ENCODE measurements at places on chromosomes 13 and 19.

DNA sequence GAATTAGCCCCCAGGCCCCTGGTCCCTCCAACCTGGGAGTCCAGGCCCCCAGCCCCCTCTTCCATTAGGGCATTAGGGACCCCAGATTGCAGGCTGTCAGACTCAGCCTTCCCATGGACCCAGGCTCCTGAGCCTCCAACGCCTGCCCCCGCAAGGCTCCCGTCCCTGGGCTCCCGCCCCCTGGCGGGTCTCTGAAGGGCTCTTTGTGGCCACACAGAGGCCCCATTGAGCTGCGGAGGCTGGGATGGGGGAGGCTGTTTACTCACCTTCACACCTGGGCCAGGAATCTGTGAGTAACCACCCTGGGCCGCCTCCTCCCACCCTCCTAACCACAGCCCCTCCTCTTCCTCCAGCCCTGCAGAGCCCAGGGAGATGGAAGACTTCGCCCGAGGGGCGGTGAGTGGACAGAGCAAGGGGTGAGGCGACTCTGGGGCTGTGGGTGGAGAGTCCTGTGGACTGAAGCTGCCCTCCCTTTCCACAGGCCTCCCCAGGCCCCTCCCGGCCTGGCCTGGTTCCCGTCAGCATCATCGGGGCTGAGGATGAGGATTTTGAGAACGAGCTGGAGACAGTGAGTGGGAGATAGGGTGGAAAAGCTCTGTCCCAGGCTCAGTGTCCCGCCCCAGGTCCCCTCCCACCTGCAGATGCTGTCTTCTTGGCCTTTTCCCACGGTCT, 4.9 kb downstream of the ARHGEF1 start:
- DNase-seq = peak; percentile 71

- DNase-seq = no peak
Observed at GRCh38 chr13:46382224-46382623, 4.8 kb downstream of the RUBCNL start.

GRCh38 chr13:21663197-21663596, 7.7 kb upstream of the FGF9 start:
- no peak for DNase-seq

DNA sequence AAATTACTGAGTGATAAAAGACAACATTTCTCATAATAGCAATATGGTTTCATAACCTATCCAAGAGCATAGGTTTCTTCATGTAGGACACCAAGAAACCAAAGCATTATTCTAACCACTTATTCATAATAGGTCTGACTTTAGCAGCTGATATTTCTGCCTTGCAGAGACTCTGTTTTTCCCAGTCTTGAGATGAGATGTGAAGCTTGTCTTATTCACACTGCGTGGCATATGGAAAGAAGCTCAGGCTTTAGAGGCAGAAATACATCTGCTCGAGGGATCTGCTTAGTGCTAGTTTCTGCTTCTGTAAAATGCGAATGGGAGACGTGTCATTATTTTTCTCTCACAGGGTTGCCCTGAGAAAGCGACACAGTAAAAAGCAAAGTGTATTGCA, 232.0 kb upstream of the SPRY2 start:
- DNase-seq = no peak

- no peak for DNase-seq
Observed at GRCh38 chr13:24670961-24671381, 9.2 kb upstream of the ATP12A start.

GRCh38 chr13:100811928-100812327, 137.3 kb upstream of the TMTC4 start:
- no peak for DNase-seq

DNA sequence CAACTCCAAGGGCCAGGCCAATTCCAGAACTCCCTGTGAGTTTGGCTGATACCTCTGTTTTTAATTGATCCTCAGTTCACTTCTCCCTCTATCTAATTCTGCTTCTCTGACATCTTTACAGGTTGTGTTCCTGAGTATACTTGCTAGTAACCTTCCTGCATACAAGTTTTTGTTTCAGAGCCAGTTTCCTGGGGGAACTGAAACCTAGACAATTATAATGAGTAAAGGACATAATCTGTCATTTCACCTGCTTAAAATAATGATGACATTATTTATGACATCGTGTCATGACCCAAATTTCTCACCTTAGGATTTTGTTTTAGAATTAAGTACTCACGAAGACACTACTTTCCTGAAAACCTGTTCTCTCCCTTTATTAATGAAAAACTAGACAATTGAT, 12.5 kb upstream of the MYCBP2 start:
- no peak for DNase-seq

DNA sequence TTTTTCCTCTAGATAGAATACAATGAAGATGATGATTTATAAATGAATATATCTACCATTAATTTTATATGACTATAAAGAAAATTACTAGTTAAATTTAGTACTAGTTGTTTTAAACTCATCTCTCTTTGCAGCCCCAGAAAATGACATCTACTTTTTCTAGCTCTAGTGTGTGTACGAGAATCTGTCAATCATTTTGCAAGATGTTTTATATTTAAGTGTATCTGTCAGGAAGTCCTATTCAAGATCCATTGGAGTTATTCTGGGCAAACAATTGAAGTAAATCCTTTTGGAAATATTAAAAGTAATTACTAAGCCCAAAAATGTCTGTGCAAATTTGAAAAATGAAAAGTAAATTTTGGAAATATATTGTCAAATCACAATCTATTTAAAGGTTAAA, 144.3 kb upstream of the PCDH9 start:
- DNase-seq = no peak

GRCh38 chr19:616062-616700, 17.2 kb downstream of the POLRMT start:
- no peak for DNase-seq

DNA sequence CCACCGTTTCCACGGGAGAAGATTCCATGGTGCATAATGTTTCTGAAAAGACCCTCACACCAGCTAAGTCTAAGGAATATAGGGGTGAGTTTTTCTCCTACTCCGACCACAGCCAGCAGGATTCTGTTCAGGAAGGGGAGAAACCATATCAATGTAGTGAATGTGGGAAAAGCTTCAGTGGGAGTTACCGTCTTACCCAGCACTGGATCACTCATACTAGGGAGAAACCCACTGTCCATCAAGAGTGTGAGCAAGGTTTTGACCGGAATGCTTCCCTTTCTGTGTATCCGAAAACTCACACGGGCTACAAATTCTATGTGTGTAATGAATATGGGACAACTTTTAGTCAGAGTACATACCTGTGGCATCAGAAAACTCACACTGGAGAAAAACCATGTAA, 19.1 kb downstream of the ZNF473 start:
- no peak for DNase-seq

DNA sequence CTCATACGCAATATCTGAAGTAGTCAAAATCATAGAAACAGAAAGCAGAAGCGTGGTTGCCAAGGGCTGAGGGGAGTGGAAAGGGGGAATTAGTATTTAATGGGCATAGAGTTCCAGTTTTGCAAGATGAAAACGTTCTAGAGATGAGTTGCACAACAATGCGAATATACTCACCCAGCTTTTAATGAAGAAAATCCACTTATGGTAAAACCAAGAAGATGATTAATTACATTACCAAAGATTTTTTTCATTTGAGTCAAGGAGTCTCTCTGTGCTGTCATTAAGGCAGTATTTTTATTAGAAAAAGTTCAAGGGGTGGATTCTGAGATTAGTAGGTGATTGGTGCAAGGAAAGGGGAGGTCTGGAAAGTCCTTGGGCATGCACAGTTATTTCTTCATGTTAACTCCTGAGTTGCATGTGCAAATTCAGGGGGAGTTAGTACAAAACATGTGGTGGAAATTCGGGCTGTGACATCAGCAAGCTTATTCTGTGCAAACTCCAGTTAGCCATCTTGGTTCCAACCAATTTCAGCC, 6.9 kb upstream of the CBY2 start:
- DNase-seq = peak; percentile 1

- no peak for DNase-seq
Observed at GRCh38 chr19:12695997-12696365, 450 bp downstream of the FBXW9 start.

DNA sequence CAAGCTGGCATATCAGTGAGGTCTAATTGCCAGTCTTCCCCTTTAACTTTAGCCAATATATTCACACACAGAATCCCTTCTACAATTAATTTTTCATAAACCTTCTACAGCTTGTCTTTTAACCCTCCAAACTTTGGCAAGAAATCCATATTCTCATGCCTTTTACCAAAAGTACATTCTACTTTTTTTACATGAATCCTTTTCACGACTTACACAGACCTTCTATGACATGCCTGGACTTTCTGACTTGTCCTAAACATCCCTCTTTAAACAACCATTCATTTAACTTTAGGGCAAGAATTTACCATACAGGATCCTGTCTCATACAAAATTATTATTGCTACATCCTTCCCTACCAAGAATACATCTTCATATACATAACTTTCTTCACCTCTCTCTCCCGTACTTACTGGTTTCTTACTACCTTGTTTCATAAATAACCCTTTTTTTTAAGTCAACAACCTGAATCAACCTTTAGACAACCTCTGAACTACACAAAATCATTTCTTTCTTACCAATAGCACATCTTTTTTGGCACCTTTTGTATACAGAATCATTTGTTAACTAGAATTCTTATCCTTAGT, 23.5 kb downstream of the ZNF544 start:
- no peak for DNase-seq

- DNase-seq = peak; percentile 35
Observed at GRCh38 chr19:17234911-17235299, 8.9 kb downstream of the OCEL1 start.

DNA sequence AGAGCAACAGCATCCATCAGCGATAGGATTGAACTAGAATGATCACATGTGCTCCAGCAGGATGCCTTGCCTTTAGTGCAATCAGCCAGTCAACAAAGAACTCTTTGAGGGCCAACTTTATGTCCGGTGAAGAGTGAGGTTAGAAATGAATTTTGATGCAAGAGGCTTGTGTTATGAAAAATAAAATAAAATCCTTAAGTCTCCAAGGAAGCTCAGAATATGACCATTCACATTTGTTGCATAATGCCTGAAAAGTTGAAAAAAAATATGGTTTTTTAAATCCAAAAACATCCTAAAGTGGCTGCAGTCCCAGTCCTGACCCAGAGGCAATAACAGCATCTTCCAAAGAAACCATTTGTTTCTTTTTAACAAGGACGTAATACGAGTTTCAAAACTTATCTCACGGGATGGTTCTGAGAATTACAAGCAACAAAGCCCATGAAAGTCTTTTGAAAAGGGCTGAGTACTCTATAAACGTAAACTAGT, 61.3 kb downstream of the DCLK1 start:
- DNase-seq = no peak

DNA sequence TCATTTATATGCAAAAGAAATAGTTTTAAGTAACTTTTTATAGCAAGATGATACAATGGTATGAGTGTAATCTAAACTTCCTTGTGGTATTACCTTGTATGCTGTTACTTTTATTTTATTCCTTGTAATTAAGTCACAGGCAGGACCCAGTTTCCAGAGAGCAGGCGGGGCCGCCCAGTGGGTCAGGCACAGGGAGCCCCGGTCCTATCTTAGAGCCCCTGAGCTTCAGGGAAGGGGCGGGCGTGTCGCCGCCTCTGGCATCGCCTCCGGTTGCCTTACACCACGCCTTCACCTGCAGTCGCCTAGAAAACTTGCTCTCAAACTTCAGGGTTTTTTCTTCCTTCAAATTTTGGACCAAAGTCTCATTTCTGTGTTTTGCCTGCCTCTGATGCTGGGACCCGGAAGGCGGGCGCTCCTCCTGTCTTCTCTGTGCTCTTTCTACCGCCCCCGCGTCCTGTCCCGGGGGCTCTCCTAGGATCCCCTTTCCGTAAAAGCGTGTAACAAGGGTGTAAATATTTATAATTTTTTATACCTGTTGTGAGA, 10.2 kb downstream of the PLPPR3 start:
- no peak for DNase-seq

- no peak for DNase-seq
Observed at GRCh38 chr19:3575260-3575741, 2.6 kb downstream of the HMG20B start.

- no peak for DNase-seq
Observed at GRCh38 chr13:36258831-36259230, 38.8 kb downstream of the CCDC169 start.

DNA sequence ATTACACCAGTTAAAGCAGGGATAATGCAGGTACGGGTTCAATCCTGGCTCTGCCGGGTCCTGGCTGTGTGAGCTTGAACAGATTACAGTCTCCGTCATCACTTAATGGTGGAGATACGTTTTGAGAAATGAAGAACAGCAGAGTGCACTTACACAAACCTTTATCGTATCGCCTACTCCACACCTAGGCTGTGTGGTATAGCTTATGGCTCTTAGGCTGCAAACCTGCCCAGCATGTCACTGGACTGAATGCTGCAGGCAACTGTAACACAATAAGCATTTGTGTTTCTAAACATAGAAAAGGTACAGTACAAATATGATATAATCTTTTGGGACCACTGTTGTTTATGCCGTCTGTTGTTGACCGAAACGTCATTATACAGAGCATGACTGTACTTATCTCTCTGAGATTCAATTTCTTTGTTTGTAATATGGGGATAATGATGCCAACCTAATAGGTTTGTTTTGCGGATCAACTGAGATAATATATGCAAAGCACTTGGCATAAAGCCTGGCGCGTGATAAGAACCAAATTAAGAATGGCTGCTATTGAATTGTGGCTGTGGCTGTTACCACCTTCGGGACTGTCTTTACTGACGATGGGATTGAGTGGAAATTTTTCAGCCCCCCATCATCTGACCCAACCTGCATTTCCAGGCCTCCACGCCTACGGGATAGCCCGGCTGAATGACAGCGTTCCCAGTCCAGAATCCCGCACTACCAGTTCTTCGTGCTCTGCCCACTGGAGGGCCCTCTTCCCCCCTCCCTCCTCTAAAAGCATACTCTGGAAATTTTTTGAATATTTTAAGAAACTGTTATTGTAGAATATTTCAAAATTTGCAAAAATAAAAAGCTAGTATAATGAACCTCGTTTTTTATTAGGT, 11.2 kb downstream of the KRTDAP start:
- DNase-seq = no peak

GRCh38 chr19:55283548-55284377, at the start of gene BRSK1:
BRSK1 (plus strand) TSS chr19:55283997; CDS start chr19:55284443, 446 bp downstream.
- DNase-seq = no peak

DNA sequence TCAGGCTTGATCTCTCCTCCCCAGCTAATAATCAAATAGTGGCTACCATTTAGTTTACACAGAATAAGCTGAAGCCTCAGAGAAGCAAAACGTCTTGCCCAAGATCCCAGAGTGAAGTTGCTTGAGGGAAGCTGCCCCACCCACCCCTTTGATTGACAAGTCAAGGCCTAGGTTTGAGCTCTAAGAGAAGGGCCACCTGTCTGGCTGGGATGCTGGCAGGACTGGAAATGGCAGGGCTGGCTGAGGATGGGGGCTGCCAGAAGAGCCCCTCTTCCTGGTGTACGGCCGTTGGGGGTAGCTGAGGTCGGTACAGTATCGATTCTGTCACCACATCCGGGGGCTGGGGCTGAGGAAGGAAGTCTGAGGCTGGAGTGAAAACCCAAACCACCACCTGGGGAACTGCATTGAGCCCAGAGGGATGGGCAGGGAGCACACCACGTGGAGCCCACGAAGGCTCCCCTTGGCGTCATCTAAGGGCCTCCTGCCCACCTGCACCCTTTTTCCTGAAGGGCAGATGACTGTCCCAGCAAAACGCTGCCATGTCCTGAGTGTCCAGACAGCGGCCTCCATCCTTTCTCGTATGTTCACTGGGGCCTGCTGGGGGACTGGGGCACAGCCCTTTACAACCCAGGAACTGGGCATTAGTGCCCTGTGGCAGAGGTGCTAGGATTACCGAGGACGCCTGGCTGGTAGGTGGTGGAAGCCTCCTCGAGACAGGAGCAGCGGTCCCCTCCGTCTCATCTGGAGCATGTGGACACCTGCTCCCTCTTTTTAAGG, 1.4 kb upstream of the PRKD2 start:
- no peak for DNase-seq
